ENCODE measurements at places on chromosomes 4 and X.

DNA sequence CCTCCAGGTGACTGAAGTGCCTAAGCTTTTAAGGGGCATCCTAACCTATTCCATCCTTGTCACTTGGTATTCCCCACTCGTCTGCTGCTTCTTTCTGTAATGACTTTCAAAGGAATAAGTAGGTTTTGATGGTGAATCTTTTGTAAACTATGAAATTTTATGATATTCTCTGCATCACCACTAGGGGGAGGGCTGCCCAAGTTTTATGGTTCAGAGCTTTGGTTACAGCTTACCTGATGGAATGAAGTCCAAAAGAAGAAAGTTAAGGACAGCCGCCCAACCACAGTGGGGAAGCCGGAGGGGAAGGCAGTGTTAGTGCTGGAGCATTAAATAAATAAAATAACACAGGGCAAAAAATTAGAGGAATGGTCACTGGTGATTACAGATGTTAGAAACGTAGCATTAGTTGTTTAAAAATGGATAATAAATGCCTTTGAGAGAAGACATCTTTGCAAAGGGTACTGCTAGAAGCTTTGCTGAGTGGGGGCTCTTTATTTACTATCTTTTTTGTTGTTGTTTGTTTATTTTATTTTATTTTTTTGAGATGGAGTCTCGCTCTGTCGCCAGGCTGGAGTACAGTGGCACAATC lies 204.9 kb downstream of the GBA3 start:
- DNase-seq: peak; percentile 11

GRCh38 chrX:81195712-81196111 lies 6.0 kb downstream of the HMGN5 start:
- peak; percentile 4 for DNase-seq

DNA sequence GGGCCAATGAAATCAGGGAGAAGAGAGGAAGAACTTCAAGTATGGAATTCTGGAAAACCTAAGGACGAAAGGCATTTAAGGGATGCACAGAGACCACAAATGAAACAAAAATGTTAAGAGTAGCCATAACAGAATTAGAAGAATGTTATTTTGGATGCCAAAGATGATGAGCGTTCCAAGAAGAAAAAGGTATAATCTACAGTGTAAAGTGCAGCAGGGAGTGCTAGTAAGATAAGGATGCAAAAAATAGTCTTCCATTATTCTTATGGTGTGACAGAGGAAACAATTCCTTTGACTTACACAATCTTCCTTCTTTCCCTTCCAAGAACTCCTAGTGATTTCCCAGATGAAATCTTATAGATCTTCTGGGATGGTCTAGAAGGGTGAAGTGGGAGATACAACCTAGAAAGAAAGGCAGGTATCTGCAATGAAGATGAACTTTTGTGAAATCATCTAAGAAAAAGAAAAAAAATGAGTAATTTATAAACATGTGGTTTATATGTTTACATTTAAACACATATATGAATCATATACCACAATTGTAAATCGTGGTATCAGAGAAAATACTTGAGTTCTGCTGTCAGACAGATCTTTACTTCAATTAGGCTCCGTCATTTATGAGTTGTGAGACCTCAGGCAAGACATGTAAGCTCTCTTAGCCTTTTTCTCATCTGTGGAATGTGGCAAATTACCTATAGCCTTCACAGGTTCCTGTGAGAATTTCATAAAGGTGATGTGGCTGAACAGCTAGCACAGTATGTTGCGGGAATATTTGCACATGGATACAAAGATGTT lies 8.1 kb downstream of the MORF4L2 start:
- DNase-seq: no peak

DNA sequence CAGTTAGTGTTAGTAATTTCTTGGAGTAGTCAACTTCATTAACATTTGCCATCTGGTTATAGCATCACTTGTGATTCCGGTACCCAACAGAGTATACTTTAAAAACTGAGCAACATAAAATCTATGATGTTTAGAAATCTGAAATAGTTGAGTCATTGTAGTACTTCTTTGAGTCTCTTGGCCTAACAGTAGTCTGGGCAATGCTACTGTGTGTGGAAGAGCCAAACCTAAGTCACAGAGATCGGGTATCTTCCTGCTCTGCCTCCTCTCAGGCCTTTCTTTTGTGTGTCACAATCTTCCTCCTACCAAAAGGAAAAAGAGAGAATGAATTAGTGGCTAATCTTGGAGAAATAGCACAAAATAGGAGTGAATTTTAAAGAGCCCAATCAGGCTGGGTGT lies 25.5 kb downstream of the DCUN1D4 start:
- no peak for DNase-seq

DNA sequence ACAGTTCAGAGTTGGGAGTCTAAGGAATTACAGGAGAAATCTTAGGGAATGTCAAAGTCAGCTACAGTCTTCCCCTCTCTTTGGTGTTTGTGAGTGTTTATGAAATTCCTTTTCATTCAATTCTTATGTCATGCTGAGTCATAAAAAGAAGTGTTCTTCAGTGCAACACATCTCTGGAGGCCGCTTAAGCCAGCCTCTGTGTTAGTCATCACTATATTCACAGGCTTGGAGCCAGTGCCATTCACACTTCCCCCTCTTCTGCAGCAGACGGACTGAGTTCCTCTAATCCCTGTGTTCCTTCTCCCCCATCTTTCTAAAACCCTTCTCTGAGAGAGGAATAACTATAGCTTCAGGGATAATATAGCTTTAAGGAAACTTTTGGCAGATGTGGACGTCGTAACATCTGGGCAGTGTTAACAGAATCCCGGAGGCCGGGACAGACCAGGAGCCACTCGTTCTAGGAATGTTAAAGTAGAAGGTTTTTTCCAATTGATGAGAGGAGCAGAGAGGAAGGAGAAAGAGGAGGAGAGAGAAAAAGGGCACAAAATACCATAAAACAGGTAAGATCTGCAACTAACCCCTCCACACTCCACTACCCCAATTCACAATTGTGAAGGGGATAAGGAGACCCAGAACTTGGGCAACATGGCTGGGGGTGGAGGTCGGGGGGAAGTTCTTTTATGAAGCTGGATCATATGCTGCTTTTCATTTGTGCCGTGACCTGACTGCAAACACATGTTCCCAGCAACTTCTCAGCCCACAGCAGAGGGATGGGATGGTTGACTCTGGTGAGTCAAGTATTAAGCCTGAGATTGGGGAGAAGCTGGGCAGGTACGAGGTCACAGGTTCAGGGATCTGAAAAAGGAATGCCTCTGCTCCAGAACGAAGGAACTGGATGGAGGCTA lies at the start of gene SRPX2:
Gene SRPX2, plus strand, starts transcription at position 244 of the 905 bp plus-strand sequence. CDS start 2,124 bp downstream, outside the sequence.
- DNase-seq: no peak

DNA sequence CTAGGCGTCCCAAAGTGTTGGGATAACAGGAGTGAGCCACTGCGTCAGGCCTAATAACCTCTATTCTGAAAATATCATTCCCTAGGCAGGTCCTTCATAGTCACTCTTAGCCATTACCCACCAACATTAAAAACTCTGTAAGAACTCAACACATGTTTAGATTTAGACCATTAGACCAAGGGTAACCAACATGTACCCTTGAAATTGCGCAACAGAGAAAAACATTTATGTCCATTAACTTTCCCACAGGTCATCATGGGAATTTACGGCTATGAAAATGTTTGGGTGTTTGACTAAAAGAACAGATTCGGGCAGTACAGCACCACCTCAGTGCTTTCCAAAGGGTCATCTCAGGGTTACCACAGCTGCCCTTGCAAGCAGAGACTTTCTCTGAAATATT lies 7.5 kb downstream of the KLHL13 start:
- no peak for DNase-seq

DNA sequence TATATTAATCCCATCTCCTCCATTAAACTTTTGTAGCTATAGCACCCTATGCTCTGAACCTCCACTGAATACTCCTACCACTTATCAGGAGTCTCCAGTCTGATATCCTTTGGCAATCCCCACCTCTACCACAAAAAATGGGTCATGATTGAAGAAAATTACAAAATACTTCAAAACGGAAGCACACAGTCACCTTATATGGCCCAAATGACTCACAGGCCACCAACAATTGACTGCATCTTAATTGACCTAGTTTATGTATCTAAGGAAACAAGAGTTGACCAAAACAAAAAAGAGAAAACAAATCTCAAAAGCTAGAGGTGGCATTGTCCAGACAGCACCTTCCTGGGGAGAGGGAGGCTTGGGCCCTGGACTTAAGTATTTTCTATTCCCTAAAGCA lies 120.0 kb upstream of the DIAPH2 start:
- DNase-seq: no peak

DNA sequence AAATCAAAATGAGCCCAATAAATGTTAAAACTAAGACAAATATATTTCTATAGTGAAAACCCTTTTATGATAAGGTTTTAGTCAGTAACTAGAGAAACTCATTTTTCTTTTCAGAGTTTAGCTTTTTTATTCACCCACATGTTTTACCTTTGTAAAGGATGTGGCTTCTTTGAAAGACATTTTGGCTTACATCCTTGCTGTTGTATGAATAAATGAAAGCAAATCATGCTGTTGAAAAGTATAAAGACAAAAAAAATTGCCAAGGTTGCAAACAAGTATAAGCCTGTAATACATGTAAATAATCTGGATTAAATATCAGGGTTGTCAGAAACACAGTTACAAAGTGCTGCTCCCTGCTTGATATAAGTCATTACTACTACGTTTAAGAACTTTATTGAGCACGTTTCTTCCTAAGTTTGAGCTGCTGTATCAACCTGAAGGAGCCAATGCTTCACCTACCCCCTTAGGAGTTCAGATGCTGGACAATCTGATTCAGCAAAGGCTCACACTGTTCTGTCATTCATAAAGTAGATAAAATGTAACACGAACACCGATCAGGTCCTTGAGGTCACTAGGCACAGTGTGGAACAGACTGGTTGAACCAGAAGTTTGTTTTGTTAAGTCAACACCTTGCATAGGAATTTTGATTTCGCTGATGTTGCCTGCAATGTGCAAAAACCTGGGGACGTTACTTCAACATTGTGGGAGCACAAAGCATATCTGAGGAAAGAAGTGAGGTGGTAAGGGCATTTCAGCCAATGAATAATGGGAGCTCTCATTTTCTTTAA lies 321.2 kb upstream of the BMP3 start:
- DNase-seq: no peak

- no peak for DNase-seq
Observed at GRCh38 chr4:67256388-67257043, 288.8 kb downstream of the CENPC start.

DNA sequence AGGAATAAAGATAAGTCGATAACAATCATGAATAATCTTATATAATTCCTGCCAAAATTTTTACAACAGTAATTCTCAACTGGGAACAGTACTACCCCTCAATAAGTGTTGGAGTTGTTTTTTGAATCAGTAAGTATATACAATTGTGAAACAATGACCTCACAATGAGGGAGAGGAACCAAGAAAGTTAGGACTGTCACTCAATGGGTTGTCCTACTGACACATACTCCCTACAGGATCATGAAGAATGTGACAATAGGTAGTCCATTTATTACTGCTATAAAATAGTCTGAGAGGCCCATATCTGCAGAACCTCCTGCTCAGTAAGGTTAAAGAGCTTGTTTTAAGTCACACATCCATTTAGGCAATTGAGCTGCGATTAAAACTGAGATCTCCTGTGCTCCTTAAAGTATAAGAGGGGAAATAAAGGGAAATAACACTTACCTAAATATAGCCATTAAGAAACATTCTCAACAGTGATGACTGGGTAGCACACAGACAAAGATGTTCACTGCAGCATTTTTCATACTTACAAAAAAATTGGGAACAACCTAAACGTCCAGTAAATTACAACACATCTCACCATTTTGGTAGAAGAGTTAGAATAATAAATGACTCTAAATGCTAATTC lies 26.2 kb downstream of the FBXW7 start:
- no peak for DNase-seq

- no peak for DNase-seq
Observed at GRCh38 chr4:24519649-24520048, 64.7 kb downstream of the DHX15 start.
